Common myeloid progenitor, CD34-positive (primary cell): ENCODE measurements at places on chromosomes 1 and 21.

GRCh38 chr1:191368891-191369654 is 789.2 kb upstream of the RGS18 start:
- DNase-seq: no peak
- no peaks in the 10 kb centered on the region for H3K4me1 ChIP-seq
- no peaks in the 10 kb centered on the region for H3K36me3 ChIP-seq
- H3K27ac ChIP-seq: no peak overlapping the region

GRCh38 chr1:3543076-3544039 is 68.0 kb downstream of the MEGF6 start:
- no peak overlapping the region for H3K4me3 ChIP-seq
- H3K27me3 ChIP-seq: no peaks in the 10 kb centered on the region
- H3K4me1 ChIP-seq: peaks cover 47% of the 10 kb centered on the region
- no peak for DNase-seq
- H3K36me3 ChIP-seq: no peaks in the 10 kb centered on the region
- no peak overlapping the region for H3K27ac ChIP-seq

DNA sequence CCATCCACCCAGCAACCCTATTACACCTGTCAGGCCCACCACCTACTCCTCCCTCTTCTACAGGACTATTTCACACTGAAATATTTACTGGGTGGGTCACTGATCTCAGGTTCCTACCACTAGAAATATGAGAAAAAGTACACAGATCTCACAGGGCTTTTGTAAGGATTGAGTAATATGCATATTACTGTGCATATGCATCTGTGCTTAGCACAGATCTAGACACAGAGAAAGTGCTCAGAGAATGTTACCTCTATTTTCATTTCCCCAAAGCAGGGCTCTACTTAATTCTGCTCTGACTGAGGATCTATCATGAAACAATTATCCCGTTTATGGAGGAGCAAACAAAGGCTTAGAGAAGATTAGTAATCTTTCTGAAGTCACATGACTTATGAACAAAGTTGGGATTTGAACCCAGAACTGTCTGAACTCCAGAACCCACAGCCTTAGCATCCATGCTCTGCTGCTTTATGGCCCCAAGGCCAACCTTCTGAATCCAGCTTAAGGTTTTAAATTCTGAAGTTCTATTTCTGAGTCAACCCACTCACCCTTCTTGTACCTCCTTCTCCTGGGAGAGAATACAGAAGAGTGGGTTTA is 11.8 kb downstream of the TSSK3 start:
- H3K27ac ChIP-seq: no peak overlapping the region
- DNase-seq: no peak
- H3K4me1 ChIP-seq: peaks cover 10% of the 10 kb centered on the region
- H3K36me3 ChIP-seq: peaks cover 8% of the 10 kb centered on the region
- H3K4me3 ChIP-seq: no peak overlapping the region

GRCh38 chr1:229884765-229885164 is 182.3 kb upstream of the GALNT2 start:
- no peak for DNase-seq
- no peak overlapping the region for H3K4me3 ChIP-seq
- H3K4me1 ChIP-seq: no peaks in the 10 kb centered on the region
- no peaks in the 10 kb centered on the region for H3K27me3 ChIP-seq
- H3K27ac ChIP-seq: no peak overlapping the region

DNA sequence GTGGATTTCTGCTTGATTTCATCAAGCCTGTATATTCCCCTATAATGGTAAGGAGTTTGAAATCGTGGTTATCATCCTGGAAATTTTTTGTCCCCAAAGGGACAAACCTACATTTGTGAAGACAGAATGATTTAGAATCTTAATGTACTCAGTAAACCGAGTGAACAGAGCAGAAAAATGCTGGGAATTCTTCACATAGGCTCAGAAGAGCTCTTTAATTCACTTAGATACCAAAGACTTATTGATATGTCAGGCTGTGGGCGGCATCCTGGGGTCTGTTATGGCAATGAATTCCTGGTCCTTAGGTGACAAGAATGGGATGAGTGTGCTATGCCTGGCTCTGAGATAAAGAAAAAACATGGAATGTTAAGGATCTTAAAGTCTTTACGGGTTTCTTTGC is 74.9 kb downstream of the ROR1 start:
- no peak overlapping the region for H3K4me3 ChIP-seq
- no peak for DNase-seq
- H3K36me3 ChIP-seq: no peaks in the 10 kb centered on the region
- no peak overlapping the region for H3K27ac ChIP-seq

DNA sequence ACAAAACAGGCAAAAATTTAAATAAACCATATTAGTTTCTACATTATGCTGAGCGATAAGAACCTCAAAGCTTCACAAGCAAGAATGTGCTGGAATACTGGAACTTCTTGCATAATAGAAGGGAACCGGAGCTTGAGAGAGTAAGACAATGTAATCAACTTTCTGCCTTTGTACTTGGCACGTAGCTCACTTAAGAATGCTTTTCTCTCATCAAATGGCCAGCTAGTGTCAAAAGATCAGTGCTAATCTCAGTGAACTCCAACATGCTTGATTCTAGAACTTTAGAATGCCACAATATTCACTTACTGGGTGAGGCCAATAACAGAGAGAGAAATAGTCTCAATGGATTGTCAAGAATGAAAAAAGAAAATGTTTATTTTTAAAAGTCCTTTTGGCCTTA is 486.1 kb upstream of the LRRC7 start:
- no peaks in the 10 kb centered on the region for H3K36me3 ChIP-seq
- no peaks in the 10 kb centered on the region for H3K4me1 ChIP-seq
- no peaks in the 10 kb centered on the region for H3K27me3 ChIP-seq
- H3K27ac ChIP-seq: no peak overlapping the region
- no peak overlapping the region for H3K4me3 ChIP-seq
- DNase-seq: no peak

GRCh38 chr1:16180291-16180824 is 24.5 kb upstream of the EPHA2 start:
- DNase-seq: no peak
- no peaks in the 10 kb centered on the region for H3K36me3 ChIP-seq
- peaks cover 21% of the 10 kb centered on the region for H3K4me1 ChIP-seq
- H3K27me3 ChIP-seq: no peaks in the 10 kb centered on the region
- H3K27ac ChIP-seq: no peak overlapping the region

GRCh38 chr1:8457760-8458381 is 140.0 kb downstream of the SLC45A1 start:
- H3K36me3 ChIP-seq: peaks cover 8% of the 10 kb centered on the region
- H3K27me3 ChIP-seq: no peaks in the 10 kb centered on the region
- peaks cover 19% of the 10 kb centered on the region for H3K4me1 ChIP-seq

DNA sequence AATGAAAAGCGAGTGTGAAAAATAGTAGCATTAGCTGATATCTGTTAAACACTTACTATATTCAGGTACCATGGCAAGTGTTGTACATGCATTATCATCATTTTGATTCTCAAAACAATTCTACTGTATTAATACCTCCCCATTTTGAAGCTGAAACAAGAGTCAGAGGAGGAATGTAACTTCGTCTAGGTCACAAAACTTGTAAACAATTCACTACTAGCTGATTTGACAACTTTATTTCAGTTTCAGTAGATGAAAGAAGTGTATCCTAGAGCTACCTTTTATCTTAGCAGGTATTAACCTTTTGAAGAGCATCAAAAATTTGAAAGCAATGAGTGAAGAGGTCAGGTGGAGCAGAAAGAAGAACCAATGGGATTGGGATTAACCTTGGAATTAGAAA is 1.6 kb downstream of the CD84 start:
- no peaks in the 10 kb centered on the region for H3K36me3 ChIP-seq
- no peak for DNase-seq
- H3K27ac ChIP-seq: no peak overlapping the region

- no peaks in the 10 kb centered on the region for H3K4me1 ChIP-seq
- no peak overlapping the region for H3K4me3 ChIP-seq
- H3K27me3 ChIP-seq: no peaks in the 10 kb centered on the region
- H3K27ac ChIP-seq: no peak overlapping the region
Measured at GRCh38 chr1:105724286-105724685, 1332.2 kb upstream of the PRMT6 start.

- peaks cover 79% of the 10 kb centered on the region for H3K4me1 ChIP-seq
- DNase-seq: peak; percentile 49
- H3K4me3 ChIP-seq: no peak overlapping the region
- H3K27me3 ChIP-seq: no peaks in the 10 kb centered on the region
Measured at GRCh38 chr1:42952303-42953001, 6.2 kb downstream of the SLC2A1 start.
